ENCODE measurements at places on chromosomes 2 and 18.

DNA sequence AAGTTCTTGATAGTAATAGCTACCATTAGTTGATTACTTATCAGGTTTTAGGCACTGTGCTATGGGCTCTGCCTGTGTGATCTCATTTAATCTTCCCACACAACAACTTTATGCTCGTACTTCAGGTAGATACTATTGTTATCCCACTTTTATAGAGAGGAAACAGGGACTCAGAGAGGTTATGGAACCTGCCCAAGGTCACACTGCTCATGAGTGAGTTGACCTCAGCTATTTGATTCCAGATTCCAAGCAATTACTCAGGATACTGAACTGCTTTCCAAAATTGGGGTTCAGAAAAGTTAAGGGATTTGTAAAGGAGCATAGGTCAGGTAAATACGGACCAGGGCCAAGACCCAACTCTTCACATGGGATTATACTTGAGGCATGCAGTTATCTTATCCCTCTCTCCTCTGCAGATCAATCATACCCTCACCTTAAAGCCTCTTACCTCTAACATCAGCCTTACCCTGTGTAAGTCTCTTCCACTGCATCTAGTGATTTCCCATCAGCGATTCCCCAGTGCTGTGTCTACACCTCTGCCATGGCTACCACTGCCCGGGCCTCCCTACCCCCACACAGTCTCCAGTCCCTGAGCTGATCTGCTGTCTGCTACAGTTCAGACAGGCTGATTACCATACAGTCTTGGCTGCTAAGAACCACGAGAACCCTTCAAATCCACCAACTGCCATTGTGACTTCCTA is 74.4 kb downstream of the ANTXR1 start:
- no peak for DNase-seq

- no peak for DNase-seq
Measured at GRCh38 chr2:151904021-151904420, 75.8 kb upstream of the ARL5A start.

GRCh38 chr2:193843675-193844074 is 1648.9 kb upstream of the TMEFF2 start:
- DNase-seq, result no peak

- DNase-seq, result no peak
Measured at GRCh38 chr2:77664491-77664890, 142.3 kb upstream of the LRRTM4 start.

DNA sequence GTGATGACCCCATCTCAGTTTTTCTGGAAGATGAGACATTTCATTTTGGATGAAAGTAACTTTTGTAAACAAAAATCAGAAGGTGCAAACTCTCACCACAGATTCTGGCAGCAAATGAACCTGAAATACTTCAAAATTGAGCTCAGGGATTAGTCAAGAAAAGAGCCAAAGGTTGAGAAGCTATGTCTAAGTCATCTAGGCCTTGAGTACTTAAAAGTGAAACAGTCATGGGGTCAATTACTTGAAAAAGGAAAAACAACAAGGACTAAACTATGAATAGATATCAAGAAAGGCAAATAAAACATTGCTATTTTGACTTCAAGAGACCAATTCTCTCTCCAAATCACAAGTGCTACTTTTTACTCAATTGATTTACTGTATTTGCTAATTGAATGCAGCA is 285.1 kb downstream of the RBM43 start:
- DNase-seq, result no peak

DNA sequence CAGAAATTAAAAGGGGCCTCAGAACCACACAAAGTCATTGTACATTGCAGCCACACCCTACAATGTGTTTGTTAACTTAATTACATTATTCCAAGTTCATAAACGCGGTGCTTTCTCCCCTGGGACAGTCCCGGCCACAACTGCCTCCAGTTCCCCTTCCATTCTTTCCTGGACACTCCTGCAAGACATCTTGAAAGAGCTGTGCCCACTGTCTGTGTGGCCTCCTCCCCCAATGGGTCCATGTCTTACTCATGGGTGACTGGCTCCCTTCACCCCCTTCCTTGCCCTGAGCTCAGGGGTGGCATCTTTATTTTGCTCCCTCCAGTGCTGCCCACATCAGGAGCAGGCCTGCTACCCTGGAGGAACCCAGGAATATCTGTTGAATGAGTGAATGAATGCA is 287.7 kb downstream of the MYT1L start:
- DNase-seq, result no peak

DNA sequence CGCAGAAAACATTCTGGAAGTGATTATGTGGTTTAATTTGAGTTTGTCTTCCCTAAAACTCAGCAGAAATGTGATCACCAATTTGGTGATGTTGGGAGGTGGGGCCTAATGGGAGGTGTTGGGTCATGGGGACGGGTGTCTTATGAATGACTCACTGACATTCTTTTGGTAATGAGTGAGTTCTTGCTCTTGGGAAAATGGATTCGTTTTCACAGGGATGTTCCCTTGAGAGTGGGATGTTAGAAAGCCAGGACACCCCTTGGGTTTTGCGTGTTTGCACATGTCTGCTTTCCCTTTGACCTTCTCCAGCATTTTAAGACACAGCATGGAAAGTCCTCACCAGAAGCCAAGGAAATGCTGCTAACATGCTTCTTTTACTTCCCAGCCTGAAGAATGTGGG is 321.5 kb upstream of the NT5C1B start:
- no peak for DNase-seq
